Vagina (tissue), 2 donors: ENCODE measurements at places on chromosomes 13 and 19.

- no peak for DNase-seq
Observed at GRCh38 chr13:73672492-73672891, 461.7 kb downstream of the KLF12 start.

DNA sequence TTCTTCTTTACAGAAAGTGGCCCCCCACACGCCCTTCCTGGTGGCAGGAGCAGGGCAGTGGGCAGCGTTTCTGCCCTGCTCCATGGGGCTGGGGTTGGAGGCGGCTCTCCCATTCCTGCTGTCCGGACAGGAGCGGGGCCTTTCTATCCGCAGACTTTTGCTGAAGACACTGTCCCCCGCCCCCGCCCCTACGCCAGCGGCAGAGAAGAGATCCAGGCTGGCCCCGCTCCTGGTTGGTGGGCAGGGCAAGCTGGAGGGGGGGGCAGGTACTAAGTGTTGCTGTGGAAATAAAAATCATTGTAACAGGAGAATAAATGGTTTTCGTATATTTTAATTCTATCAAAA, 81.7 kb downstream of the ZNF429 start:
- no peak for DNase-seq

DNA sequence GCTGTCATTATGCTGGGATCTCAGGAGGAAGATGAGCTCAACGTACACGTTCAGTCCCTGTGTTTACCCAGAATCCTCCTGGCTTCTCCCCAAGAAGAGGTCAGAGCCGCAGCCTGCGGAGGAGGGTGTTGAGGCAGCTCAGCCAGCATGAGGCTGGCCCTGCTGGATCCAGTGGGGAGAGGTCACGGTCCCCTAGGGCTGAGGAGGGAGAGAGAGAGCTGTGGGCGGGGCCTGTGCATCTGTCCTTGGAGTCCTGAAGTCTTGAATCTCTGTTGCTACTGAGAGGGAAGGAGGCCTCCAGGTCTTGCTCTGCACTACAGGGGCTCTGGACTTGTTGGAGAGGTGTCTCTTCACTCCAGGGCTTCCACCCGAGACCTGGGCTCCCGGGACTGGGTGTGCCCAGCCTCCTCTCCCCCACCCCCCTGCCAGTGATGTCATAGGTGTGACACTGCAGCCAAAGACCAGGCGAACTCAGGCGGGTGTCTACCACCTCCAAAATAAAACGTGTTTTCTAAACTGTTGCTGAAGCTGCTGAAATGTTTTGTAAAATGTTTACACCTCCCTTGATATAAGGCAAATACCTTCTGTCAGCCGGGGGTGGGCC, 77.9 kb upstream of the KCTD15 start:
- DNase-seq = no peak

- DNase-seq = no peak
Observed at GRCh38 chr19:35049456-35049855, 7.9 kb downstream of the HPN start.

DNA sequence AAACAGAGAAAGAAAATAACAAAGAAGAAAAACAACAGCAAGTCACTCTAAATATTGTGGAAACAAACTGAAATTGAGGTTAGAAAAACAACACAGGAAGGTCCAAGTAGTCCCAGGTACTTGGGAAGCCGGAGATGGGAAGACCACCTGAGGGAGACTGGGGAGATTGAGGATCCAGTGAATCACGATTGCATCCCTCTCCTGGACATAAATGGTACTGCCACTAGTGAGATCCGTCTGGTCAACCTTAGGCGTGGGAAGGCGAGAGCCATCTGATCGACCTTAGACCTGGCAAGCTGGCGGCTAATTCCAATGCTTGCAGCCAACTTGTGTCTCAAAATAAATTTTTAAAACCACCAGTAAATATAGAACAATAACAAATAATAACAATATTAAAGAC, 81.9 kb downstream of the ZNF726 start:
- no peak for DNase-seq

GRCh38 chr13:111210544-111211469, 95.7 kb downstream of the ARHGEF7 start:
- no peak for DNase-seq

DNA sequence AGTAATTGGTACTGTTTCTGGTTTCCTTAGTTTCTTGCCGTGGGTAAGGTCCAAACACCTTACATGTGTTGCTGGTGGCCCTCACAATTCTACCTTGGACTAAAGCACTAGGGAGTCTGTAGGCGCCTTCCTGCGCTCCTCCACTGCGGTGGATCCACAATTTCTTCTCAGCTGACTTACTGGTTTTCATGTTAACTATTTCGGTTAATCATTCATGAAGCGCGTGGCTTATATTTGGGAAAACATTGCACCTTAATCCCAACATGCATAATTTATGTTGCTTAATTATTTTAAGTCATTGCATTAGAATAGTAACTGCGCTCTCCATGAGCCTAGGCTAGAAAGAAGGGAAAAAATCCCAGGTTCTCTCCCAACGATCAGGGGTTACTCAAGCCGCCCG, 37.7 kb downstream of the ARHGEF7 start:
- DNase-seq = no peak

DNA sequence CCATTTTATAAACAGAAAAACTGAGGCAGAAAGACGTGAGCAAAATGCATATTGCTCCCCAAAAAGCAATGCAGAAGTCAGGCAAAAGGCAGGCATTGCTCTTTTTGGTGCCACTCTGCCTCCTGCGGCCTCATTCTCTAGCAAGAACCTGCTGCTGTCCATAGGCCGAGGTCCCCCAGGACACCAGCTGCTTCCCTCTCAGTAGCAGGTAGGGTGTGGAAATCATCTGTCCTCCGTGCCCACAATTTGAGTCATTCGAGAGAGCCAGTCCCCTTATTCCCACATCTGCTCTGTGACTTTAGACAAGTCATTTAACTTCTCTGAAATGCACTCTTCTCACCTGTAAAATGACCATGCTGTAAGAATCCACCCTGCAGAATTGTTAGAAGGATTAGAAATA, 50.0 kb downstream of the TNFRSF19 start:
- DNase-seq = no peak

GRCh38 chr19:57321751-57322150, 1.5 kb downstream of the ZNF543 start:
- DNase-seq = no peak

GRCh38 chr19:19597809-19598306, 20.6 kb downstream of the PBX4 start:
- no peak for DNase-seq

DNA sequence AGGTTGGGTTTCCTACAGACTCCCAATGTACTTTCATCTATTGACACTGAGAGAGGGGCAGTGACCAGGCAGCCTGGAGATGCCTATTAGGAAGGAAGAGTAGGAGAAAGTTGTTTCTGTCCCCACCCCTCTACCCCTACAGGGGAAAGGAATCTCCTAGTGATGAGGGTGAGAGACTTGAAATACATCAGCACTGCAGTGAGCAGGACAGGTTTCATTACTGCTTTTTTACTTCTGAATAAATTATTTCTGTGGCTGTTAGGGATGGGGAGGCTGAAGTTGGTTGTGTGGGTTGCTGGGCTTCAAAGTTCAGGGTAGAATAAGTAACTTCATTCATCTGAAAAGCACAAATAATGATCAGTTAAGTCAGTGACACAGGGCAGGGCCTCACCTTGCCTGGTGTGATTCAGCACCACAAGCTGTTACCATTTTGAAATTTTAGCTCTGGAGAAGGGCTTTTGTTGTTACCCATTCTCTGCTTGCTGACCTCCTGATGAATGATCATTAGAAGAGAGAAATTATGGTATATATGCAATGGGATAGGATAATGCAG, 19.3 kb downstream of the CEACAM1 start:
- no peak for DNase-seq

DNA sequence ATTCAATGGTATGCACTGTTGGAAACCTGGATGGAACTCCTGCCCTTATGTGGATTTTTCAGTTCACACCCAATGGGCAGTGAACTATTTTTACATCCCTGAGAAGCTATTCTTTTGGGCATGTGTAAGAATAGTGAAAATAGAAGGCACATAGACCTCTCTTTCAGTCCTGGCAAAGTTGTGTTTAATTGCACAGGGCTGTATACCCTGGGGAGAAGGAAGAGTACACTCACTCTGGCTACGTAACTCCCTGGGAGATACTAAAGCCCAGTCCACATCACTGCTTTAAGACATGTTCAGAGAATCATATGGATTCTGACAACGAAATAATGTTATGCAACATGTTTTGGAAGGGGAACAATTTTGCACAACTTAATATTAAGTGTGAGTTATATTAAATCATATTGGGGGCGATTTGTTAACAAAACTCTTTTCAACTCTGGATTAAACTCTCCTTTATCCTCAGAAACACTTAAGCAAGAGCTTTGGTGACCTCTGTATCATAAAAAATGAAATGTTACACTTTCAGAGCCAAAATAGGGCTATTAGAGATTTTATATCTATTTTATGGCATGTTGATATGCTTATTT, 166.1 kb downstream of the DCT start:
- no peak for DNase-seq

DNA sequence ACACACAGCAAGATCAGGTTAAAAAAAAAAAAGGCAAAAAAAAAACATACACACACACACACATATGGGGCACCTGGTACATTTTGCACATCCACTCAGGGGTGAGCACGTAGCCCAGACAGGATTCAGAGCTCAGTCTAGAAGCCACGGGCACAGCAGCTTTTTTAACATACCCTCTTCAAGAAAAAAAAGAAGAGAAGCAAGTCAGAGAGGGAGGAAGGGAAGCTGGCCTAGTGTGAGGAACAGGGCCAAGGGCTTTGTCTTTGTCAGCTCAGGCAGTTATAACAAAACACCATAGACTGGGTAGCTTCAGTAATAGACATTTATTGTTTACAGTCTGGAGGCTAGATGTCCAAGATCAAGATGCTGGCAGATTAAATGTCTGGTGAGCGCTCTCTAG, 2.3 kb upstream of the TPM4 start:
- no peak for DNase-seq

DNA sequence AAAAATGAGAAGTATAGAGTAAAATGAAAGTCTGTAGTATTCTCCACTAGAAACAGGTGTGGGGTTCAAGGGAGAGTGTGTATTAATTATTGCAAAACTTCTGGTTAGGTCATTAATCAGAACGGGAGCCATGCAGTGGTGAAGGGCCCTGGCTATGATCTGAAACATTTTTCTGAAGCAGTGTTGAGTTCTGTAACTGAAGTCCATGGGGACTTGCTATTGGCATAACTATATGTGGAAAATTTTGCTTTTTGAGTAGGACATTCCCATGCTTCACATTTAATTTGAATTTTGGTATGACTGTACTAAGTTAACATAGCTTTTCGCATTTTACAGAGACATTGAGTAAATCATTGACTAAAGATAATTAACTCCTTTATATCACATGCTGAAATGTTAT, 67.5 kb downstream of the LRCH1 start:
- DNase-seq = no peak

GRCh38 chr19:2101417-2102335, 5.0 kb downstream of the IZUMO4 start:
- DNase-seq = no peak

DNA sequence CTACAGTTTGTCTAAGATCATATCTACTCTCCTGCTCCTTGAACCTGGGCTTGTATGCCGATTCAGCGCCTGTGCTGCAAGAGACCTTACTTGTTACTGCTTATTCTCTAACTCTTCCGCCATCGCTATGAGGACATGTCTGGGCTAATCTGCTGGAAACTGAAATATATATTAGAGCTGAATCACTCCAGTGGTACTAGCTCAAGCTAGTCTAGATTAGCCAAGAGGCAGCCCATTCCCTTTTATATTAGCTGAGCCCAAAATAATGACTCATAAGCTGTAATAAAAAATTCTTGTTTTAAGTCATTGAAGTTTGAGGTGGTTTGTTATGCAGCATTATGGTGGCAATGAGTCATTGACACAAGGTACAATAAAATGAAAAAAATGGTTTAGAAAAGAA, 52.8 kb downstream of the SLC6A16 start:
- DNase-seq = no peak

DNA sequence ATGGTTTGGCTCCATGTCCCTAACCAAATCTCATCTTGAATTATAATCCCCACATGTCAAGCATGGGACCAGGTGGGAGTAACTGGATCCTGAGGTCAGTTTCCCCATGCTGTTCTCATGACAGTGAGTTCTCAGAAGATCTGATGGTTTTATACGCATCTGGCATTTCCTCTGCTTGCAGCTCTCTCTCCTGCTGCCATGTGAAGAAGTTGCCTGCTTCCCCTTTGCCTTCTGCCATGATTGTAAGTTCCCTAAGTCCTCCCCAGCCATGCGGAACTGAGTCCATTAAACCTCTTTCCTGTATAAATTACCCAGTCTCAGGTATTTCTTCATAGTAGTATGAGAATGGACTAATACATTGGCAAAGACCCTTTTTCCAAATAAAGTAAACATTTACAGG, 96.8 kb downstream of the TSHZ3 start:
- no peak for DNase-seq

GRCh38 chr13:84567848-84568247, 685.6 kb upstream of the SLITRK1 start:
- no peak for DNase-seq

- no peak for DNase-seq
Observed at GRCh38 chr19:34120141-34120540, 52.2 kb upstream of the LSM14A start.

- no peak for DNase-seq
Observed at GRCh38 chr13:86757236-86757978, 913.8 kb upstream of the SLITRK5 start.

DNA sequence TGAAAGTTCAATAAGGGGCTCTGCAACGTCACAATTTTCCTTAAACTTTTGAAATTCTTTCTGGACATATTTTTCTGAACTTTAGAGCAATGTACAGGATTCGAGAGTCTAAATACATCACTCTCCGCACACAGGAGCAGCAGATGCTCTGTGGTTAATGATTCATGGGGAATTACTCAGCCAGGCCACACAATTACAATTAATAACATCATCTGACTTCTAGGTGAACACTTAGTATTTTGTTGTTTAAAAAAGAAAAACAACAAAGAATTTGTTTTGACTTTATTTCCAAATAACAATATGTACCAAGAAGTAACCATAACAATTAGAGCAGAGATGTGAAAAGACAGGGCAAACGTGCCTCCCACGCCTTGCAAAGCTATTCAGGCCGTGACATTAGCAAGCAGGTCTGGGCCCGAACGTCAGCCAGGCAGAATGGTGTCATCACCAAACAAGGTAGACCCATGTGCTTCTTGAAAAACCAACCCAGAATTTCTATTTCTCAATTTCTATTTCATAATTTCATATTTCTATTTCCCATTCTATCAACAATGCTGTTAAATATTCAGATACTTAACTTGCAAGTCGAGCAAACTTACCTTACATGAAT, 236.3 kb downstream of the COL4A1 start:
- no peak for DNase-seq
